Skeletal muscle cell (primary cell): ENCODE measurements at places on chromosomes 16 and 17.

DNA sequence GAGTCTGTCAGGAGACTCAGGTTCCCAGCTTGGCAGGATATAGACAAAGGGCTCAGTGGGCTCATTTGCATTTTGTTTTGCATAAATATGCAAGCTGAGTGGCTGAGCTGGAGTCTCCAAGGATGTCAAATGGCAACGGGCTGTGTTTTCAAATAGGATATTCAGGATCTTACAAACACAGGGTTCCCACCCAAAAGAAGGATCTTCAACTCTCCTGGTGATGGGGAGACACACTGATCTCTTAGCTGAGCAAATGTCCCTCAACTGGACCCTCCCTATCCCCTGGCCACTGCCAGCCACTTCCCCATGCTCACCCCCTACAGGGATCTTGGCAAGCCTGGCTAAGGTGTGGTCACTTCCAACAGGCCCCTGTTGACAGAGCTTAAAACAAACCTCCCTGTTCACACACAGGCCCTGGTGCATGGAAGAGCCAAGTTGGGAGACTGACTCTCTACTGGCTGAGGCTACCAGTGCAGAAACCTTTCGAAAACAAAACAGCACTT lies 61.6 kb downstream of the SOX9 start:
- DNase-seq: no peak

GRCh38 chr17:4942760-4943508 lies 2.9 kb downstream of the RNF167 start:
- DNase-seq: no peak

DNA sequence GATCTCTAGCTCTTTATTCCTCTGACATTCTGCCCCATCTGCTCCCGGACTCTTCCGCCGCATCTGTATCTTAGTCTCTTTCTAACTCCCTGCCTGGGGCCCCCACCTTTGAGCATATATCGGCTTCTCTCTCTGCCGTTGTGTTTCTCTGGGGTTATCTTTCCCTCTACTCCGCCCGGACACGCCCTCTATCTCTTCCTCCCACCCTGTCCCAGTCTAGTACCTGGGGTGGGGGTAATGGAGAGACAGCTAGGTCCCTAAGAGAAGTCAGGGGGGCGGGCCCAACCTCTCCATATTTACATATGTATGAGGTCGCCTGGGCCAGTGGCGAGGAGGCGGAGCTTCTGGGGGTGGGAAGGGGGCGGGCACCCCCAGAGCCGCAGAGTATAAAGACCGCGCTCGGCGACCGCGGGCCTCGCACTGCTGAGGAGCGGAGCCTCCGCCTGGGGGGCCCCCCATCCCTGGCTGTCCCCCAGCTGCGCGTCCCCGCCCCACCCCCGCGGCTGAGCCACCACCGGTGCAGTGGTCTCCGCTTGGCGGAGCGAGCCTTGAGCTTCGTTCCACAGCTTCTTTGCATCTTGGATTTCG lies at the start of gene ATP1B2:
Gene ATP1B2, plus strand, starts transcription at position 418 of the 588 bp plus-strand sequence. CDS start 593 bp downstream, outside the sequence.
- DNase-seq: no peak

- DNase-seq: no peak
Observed at GRCh38 chr17:78206298-78206697, 7.8 kb upstream of the BIRC5 start.

DNA sequence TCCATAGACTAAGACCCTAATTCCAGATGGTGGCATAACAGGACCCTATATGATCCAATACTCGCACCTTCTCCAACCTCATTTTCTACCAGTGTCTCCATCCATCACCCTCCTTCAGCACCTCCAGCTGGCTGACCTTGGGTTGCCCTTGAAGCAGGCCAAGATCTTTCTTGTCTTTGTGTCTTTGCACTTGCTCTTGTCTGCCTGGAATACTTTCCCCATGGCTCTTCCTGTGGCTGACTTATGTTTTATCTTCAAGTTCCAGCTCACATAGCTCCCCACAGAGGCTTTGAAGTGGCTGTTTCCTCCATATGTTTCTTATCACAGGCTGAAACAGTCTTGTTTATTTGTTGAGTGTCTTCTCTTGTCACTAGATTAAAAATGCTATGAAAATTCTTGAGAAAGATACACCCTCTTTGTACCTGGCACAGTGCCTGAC lies 29.6 kb upstream of the MMD start:
- DNase-seq: no peak

- DNase-seq: no peak
Observed at GRCh38 chr16:12245088-12245920, 268.8 kb downstream of the SNX29 start.
